ENCODE measurements at places on chromosomes 7 and 10.
A peak's percentile ranks its signal among the peaks of the same experiment; 100 is the strongest.

- no peak for DNase-seq
Observed at GRCh38 chr7:25316366-25316765, 88.1 kb upstream of the NPVF start.

GRCh38 chr10:21424459-21424861 is 101.0 kb downstream of the SKIDA1 start:
- no peak for DNase-seq

- DNase-seq = no peak
Observed at GRCh38 chr10:51630640-51631005, 68.8 kb downstream of the CSTF2T start.

DNA sequence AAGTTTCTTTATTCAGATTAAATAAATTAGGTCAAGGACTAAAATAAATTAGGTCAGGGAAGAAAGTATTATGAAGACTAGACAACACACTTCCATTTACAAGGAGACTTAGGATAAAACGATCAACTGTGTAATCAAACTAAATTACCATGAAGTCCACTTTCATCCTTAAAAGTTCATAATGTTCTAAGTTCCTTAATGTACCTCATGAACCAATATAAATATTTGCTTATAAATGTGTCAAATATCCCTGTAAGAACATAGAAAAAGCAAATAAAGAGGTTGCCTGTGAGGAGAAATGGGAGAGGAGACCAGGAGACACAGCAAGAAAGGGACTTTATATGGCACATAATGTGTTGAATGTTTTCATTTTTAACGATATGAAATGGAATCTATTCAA is 345.6 kb downstream of the PARD3 start:
- no peak for DNase-seq

DNA sequence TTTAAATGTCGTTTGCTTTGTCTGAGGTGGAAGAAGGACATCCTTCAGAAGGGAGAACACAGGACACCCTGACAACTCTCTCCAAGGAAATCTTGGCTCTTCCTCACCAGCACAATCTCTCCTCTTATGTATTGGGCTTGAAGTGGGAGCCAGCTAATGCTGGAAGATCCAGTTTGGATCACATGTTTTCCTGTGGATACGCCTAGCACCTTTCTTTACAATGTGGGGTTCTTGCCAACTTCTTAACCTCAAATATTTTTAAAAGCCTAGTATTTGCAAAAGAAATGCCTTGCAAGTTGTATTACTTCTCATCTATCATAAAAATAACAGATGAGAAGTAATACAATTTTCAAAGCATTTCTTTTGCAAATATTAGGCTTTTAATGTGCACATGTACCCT is 76.4 kb downstream of the FRMD4A start:
- no peak for DNase-seq

- DNase-seq = no peak
Observed at GRCh38 chr10:129968020-129968852, 4.2 kb upstream of the EBF3 start.

DNA sequence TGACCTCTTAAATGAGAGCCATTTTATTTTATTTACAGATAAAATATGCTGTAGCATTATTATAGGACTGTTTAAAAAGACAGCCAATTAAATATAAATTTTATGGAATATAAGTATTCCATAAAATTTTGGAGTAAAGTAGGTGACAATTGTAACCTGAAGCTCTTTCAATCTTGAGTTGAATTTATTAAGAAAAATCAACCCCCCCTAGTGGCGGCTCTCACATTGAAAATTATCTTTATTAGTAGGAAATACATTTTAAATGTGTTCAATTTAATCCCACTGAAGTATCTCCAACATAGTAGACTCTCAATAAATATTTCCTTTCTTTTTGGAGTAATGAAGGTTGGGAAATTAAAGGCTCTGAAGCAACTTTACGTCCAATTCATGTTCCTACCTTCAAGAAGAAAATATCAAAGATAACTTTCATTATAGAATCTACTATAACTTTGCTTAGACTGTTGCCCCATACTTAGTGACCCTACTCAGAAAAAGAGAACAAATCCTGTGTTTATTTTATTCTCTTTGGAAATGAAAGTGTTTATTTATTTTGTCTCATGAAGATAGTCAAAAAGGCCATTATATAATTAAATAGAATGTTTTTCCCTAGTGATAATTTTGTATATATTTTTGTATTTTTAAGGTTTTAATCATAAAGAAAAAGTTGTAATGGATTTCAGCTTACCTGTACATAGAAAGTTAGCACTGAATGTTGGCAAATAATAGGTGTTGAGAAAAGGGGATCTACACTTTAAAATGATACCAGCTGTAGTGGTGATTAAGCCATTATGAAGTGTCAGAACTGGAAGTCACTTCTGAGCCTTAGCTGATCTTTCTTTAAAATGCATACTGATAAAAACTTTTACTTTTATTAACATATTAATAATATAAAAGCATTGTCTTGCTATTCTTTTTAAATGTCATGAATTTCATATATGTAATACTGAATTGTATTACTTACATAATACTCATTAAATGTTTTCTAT is 3.3 kb downstream of the AHR start:
- DNase-seq = peak; percentile 49

- peak; percentile 78 for DNase-seq
Observed at GRCh38 chr10:74586088-74586585, 240.3 kb upstream of the KAT6B start.

DNA sequence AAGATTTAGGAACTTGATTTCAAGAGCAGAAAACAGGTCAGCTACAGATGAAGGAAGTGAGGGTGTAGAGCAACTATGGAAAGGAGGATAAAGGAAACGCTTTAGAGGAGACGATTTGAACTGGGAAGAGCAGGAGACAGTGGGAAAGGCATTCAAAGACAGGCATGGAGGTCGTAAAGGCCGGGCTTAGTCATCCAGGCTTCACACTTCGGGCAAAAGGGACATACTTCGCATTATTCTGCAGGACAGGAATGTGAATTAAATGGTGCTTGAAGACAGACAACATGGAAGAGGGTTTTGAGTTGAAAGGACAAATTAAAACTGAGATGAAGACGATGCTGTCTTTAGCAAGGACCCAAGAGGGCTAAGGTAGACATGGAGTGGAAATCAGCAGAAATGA is 8.1 kb downstream of the FAM171A1 start:
- DNase-seq = no peak

- DNase-seq = no peak
Observed at GRCh38 chr7:146791344-146792285, 675.0 kb downstream of the CNTNAP2 start.

DNA sequence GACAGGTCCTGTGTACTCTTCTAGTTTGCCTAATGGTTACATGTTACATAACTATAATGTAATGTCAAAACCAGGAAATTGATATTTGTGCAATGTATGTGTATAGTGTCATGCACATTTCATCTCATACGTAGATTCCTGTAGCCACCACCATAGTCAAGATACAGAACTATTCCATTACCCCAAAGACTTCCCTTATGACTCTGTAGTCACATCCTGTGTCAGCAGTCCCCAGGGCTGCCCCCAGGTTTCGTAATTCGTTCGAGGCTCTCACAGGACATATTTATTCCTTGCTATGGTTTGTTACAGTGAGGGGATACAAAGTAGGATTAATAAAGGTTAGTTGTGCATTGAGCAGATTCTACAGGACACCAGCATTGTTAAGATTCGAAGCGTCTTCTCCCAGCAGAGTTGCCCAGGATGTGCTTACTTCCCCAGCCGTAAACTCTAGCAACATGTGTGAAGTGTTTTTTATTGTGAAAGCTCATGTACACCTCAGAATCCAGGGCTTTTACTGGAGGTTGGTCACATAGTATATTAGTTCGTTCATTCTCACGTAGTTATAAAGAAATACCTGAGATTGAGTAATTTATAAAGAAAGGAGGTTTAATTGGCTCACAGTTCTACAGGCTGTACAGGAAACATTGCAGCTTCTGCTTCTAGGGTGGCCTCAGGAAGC is 18.6 kb downstream of the RABGEF1 start:
- no peak for DNase-seq

GRCh38 chr10:29730458-29730857 is 95.7 kb upstream of the SVIL start:
- no peak for DNase-seq

DNA sequence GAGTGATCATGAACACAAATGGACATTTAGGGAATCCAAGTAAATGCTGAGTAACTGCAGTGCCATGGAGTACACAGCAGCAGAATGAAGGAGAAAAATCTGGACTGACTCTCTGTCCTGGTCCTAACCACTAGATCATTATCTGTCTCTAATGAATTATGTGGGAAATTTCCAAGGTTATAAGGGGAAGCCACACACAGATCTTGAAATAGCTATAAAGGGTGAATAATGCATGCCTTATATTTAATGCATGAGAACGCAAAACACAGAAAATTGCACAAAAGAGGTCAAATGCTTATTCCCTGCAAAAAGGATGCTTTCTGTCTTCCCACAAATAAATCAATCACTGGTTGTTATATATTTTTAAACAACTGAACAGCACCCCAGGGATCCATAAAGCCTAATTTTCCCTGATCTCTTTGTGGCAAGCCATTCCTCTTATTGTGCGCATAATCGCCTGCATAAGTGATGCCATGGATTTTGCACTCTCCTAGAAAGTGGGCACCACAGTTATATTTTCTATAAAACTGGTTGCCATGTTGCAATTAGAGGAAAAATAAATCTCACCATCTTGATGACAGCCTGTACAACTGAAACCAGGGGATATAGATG is 201.8 kb downstream of the XPNPEP1 start:
- DNase-seq = no peak

DNA sequence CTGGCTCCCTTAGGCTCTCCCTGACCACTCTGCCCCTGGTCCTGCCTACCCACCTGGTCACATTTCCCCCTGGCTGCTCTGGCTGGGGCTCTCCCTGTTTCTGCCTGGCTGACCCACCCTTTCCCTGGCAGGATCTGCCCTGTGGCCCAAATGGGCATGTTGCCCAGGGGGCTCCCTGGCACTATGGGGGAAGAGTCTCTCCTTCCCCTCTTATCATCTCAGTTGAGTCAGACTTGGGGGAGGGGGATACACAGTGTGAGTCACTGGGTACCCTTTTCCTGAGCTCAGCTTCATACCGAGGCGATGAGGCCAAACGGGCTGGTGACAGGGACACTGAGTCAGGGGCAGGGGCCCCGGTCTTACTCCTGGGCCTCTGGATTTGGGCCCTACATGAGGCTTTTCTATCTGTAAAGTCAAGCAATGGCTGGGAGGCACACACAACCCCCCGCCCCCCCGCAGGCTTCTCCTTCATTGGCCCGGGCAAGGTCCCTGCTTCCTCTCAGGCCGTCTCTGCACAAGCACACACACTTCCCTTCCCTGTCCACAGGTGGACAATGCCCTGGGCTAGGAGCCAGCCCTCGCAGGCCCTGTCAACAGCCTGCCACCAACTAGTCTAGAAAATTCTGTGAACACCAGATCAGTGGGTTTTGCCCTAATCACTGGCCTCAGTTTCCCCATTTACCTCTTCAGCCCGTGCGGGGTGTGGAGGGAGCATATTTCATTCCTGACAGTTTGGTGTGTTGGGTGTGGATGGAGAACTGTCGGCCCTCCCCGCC is 627 bp upstream of the FLNC start:
- DNase-seq = no peak
